Smooth muscle cell of the coronary artery (primary cell): ENCODE measurements at places on chromosomes 4 and X. TPM values are rescaled to one million over a fixed set of nuclear protein-coding genes. Genes with fewer than 3 reads are reported as not detected.

Gene CTSO
- 6.5 and 15.4 TPM in 2 replicates for total RNA-seq

Gene ETDC
- not detected in 2 replicates for total RNA-seq

Gene SASH3
- total RNA-seq = not detected in 2 replicates

Gene CWH43
- not detected in 2 replicates for total RNA-seq

Gene ADAM29
- total RNA-seq = not detected in 2 replicates

Gene FHDC1
- under 0.01 and 0.12 TPM in 2 replicates for total RNA-seq

Gene SLC25A14
- 5.7 and 11.4 TPM in 2 replicates for total RNA-seq

Gene GLRA2
- total RNA-seq = not detected in 2 replicates

Gene ASB5
- total RNA-seq = 0.30 and 0.35 TPM in 2 replicates

Gene SMIM10
- total RNA-seq = 2.3 and 4.8 TPM in 2 replicates

Gene FRMPD4
- total RNA-seq = 1.7 and 1.9 TPM in 2 replicates

Gene SHISA3
- total RNA-seq = 0.23 and 4.7 TPM in 2 replicates

Gene PRKG2
- 0.15 and 18.0 TPM in 2 replicates for total RNA-seq

Gene TMPRSS11B
- total RNA-seq = not detected in 2 replicates

Gene ADGRL3
- 0.35 TPM in 1 of 2 replicates, not detected in the other for total RNA-seq

Gene TMEM154
- total RNA-seq = 0.47 and 0.53 TPM in 2 replicates

Gene SLC9B2
- 11.8 and 16.5 TPM in 2 replicates for total RNA-seq

Gene ZAR1
- not detected in 2 replicates for total RNA-seq

Gene LRP2BP
- total RNA-seq = 0.35 and 0.38 TPM in 2 replicates

Gene CYTL1
- total RNA-seq = 0.15 and 2.5 TPM in 2 replicates

Gene RTL3
- 0.12 TPM in 1 of 2 replicates, not detected in the other for total RNA-seq

Gene GPM6B
- 0.38 and 0.70 TPM in 2 replicates for total RNA-seq

Gene PROM1
- 0.08 TPM in 1 of 2 replicates, not detected in the other for total RNA-seq
